Stimulated activated CD8-positive, alpha-beta memory T cell treated with anti-CD3 and anti-CD28 coated beads, Interleukin-15, amount 100 ng/mL, for 4 hours (primary cell): ENCODE measurements at places on chromosomes 2 and 18.

DNA sequence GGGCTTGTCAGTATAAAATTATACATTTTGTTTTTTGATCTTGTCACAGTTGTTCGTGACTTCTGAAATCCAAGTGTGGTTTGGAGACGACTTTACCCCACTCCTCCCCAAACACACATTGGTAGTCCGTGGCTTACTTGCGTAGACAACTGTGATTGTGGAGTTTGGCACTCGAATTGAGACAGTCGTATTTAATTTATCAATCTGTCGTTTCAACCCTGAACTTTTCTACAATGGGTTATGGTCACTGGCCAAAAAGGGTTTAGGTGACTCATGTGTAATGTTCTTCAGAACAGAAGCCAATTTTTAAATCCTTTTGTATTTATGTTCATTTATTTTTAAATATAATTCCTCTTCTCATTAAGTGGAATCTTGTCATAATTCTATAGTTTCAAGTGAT, 129.9 kb downstream of the SPTBN1 start:
- no peak for DNase-seq

GRCh38 chr2:30257266-30258214, 26.2 kb downstream of the LBH start:
- no peak for DNase-seq

DNA sequence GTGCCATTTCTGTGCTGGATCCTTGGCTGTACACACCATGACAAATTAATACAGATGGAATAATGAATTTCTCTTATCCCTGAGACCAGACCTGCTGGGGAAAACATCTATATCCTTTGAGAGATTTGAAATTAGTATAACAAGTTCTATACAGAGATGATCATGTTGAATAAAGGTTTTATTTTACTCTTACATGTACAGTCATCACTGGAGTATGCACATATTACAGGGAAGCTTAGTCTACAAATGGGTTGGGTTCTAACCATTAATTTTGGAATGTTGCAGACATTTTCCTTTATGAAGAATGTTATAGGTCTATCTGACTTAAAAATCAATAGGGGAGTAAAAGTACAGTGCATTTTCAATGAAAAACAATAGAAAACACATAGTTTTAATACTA, 29.9 kb upstream of the MMADHC start:
- DNase-seq, result no peak

GRCh38 chr2:238848976-238849853, 1.3 kb downstream of the TWIST2 start:
- no peak for DNase-seq
